ENCODE measurements at places on chromosomes 7 and 10.

DNA sequence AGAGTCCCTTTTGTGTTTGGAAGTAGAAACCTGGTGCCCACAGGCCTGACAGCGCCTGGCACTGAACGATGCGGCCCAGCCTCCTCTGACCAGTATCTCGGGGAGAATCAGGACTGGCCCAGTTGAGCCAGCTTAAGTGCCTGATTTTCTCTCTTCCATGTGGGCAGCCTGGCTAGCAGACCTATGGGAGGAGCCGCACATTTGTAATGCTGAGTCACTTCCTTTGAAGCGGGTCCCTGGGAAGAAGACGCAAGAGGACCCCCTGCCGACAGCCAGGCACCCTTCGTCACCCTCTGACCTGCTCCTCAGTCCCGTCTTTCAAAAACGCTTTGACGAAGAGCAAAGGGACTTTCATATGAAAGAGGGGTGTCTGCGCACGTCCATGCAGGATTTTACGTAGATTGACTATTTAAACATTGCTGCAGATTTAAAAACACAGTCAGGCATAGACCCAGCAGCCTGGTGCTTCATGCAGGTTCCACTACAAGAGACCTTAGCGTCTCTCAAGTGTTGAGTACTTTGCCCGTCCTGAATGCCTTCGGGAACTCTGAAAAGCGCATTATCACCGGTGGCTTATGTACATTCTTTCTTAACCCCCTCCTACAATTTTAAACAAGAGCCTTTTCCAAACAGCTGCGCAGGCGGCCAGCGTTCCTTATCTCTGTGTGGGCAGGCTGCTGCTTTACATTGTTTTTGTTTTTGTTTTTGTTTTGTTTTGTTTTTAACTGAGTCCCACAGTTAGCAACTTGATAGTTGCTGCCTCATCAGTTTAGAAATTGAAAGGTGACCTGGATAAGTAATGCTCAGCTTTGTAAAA, 36.5 kb upstream of the AP5Z1 start:
- DNase-seq, result peak; percentile 89

DNA sequence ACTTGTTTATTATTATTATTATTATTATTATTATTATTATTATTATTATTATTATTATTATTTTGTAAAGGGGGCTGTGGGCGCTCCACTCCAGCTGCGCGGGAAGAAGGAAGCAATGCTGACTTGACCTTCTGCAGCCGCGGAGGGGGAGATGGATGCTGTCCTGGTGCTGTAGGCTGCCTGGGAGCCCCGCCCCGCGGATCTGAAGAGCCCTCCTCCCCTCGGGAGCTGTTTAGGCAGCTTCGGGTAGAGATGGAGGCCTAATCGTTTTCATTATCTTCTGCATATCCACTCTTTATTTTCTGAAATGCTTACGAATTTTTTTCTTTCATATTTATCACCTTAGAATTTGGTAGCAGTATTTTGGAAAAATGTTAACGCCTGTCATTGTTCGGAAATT, 101.2 kb upstream of the KLF6 start:
- peak; percentile 86 for DNase-seq

GRCh38 chr7:90705391-90706071, 109.4 kb downstream of the CDK14 start:
- DNase-seq, result no peak

DNA sequence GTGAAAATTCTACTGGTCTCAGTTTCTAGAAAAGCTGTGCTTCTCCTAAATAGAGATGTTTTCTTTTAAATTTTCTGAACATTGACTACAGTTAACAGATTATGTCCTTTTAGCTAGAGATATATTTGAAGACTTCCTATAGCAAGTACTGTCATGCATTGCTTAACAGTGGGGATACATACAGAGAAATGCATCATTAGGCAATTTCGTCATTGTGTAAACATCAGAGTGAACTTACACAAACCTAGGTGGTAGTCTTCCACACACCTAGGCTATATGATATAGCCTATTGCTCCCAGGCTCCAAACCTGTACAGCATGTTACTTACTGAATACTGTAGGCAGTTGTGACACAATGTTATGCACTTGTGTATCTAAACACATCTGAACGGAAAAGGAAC, 28.5 kb downstream of the PIK3CG start:
- DNase-seq, result no peak

DNA sequence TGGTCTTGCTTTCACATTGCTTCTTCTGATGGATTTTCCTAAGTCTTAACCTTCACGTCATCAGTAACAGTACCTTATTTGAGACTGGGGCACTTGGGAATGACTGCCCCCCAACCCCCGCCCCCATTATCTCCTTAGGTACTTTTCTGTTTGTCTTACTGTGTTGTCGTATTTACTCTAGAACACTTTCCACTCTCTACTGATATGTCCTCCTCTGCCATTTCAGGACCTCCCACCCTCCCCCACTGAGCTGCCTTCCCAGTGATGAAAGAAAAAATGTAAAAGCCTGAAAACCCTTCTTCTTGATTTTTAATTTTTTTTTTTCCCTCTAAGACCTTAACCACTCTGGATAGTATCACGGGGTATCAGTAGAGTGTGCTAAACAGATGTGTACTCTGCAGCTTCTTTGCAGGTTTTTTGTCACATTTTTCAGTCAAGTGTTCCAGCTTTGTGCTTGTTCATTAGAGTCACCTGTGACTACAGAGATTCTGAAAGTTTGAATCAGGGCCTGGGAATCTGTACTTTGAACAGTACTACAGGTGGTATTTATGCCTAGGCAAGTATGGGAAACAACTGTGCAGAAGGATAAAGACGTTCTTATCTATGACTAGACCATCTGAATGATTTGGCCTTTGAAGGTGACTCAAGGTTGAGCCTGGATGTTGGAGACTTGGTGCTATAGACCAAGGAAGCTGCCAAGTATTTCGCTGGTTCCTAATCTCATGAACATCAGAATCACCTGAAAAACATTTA, 8.3 kb downstream of the CALU start:
- no peak for DNase-seq

- DNase-seq, result peak; percentile 86
Measured at GRCh38 chr7:120273476-120273975, 551 bp downstream of the KCND2 start.

GRCh38 chr10:110498982-110499795, 1.5 kb downstream of the DUSP5 start:
- peak; percentile 89 for DNase-seq

DNA sequence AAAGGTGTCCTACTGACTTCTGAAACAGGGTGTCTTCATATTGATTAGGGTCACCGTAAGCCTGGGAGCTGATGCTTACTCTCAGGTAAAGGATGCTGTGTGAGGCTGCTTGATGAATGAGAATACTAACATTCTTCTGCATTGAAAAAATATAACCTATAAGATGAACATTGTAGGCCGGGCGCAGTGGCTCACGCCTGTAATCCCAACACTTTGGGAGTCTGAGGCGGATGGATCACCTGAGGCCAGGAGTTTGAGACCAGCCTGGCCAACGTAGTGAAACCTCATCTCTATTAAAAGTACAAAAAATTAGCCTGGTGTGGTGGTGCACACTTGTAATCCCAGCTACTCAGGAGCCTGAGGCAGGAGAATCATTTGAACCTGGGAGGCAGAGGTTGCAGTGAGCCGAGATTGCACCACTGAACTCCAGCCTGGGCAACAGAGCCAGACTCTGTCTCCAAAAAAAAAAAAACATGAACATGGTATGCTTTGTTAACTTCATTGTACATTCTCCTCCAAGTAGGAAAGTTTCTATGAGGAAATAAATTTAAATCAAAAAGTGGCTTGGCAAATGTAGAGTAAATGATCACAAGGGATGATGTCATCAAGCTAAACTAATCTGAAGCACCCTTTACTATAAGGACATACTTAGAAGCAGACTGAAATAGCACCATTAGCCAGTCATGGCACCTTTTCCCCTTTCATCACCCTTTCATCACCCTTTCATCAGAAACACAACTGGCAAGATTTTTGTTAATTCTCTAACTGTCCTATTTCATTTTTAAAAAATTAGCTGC, 1.5 kb upstream of the BRAF start:
- no peak for DNase-seq

DNA sequence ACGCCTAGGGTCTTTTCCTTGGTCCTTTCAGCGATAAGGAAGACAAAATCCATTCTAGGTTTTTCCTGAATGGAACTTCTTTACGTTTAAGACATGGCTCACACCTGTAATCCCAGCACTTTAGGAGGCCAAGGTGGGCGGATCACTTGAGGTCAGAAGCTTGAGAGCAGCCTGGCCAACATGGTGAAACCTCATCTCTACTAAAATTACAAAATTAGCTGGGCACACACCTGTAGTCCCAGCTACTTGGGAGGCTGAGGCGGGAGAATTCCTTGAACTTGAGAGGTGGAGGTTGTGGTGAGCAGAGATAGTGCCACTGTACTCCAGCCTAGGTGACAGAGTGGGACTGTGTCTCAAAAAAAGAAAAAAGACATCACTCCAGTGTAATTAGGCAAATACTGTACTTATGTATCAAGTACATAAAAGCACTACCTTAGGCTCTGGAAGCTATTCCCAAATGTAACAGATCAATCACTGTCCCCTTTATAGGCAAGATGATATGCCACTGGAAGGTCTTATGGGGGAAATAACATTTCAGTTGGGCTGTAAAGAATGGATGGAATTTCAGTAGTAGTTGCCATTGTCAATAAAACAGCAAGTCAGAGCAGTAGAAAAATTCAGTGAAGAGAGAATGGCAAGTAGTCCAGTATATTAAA, 5.7 kb downstream of the STK17A start:
- DNase-seq, result no peak

DNA sequence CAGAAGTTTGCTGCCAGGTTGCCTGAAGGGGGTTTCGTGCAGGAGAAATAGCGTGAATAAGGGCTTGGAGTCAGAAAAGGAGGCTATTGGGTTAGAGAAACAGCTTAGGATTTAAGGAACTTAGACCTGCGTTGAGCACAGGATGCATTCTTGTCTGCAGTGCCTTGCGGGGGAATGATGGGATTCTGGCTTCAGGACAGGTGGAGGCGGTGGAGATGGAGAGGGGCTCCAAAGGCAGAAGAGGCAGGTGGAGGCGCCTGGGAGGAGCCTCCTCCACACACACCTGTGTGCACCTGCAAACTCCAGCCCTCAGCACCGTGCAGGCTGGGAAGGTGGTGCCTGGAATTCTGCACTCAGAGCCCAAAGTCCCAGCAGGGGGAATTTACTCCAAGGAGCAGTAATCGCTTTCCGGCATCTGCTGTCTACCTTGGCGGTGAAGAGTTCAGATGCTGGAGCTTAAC, 1.8 kb downstream of the CLIP2 start:
- peak; percentile 49 for DNase-seq

- peak; percentile 30 for DNase-seq
Measured at GRCh38 chr10:75924309-75924902, 493.0 kb downstream of the LRMDA start.

GRCh38 chr10:89274928-89275327, 23.4 kb upstream of the LIPA start:
- no peak for DNase-seq

GRCh38 chr7:1053002-1053411, 8.7 kb downstream of the GPR146 start:
- DNase-seq, result peak; percentile 80

- DNase-seq, result no peak
Measured at GRCh38 chr10:117723343-117723742, 180.8 kb downstream of the EMX2 start.

DNA sequence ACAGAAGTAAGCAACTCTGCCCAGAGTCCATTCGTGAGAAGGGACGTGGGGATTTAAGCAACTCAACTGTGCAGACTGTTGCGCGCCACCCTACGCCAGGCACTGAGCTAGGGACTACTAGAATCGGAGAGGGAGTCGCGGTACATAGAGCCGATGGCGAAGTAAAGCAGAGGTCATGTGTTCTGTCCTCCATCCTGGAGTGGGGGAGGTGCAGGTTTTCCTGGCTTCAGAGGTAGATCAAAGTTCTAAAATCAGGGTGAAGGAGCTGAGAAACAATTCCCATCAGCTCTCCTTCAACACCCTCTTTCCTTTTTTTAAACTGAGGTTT, 23.2 kb downstream of the SLC35G1 start:
- DNase-seq, result peak; percentile 59

DNA sequence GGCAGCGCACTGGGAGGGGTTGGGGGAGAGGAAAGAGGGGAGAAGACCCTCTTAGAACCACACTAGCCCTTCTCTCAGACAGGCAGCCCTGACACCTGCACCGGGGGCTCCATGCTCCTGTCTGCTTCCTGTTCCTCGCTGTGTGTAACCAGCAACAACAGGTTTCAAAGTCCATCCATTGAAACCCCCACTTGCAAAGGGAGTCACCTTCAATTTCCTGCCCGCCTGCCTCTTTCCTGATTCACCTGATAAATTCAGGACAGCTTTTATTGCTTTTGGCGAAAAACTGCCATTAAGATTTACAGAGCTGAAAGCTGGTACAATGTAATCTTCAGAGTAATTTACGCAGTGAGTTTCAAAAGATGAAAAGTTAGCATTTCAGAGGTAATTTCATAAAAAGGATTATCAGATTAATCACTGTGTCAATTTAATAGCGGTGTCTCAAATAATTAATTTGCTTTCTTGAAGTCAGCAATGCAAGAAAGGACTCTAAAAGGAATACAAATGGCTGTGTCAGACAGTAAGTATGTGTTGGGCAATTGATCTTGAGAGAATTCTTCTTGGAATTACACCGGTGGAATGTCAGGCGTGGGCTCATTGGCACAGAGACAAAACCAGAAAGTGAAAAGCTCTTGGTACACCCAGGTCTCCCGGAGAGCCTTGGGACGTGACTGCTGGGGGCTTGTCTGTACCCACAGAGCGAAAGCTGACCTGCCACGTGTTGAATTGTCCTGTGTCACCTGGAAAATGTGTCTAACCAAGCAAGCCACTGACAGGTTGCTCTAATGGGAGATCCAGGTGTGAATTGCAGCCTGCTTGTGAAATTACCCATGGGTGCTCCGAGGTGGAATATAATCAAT, 60.7 kb downstream of the TMEM209 start:
- no peak for DNase-seq

DNA sequence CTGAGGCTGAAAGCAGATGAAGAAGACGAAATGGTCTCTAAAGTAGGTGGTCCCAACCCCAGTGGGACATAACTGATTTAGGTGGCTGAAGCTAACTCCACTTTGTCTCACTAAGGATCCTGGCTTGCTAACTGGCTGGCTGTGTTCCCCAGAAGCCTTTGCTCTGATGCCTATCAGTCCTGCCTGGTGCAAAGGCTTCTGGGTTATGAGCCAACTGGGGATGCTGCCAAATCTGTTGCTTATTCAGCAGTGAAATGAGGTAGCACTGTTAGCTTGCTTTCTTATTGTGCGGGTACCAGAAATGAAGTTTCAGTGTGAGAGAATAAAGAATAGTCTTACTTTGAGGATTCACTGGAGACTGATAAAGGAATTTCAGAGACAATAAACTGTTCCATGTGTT, 18.1 kb downstream of the PRKG1 start:
- DNase-seq, result no peak

DNA sequence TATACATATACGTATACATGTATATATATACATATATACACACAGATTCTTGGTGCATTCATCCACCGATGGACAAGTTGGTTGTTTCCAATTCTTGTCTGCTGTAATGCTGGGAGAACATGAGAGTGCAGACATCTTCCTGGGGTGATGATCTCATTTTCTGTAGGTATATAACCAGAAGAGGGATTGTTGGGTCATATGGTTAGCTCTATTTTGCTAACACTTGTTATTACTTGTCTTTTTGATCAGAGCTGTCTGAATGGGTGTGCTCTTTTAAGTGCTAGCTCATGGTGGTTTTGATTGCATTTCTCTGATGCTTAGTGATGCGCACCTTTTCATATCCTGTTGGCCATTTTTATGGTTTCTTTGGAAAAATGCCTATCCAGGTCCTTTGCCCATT, 106.4 kb downstream of the TAX1BP1 start:
- no peak for DNase-seq

- peak; percentile 42 for DNase-seq
Measured at GRCh38 chr10:5833814-5834213, 20.6 kb upstream of the GDI2 start.

- DNase-seq, result no peak
Measured at GRCh38 chr7:127865466-127865865, 165.8 kb downstream of the LRRC4 start.

Data from endodermal cell (in vitro differentiated cells).